ENCODE measurements at places on chromosomes 16 and 17. TPM values are rescaled to one million over a fixed set of nuclear protein-coding genes. Genes with fewer than 3 reads are reported as not detected.

Gene CD7
- 0.43 TPM for polyA plus RNA-seq

Gene SNAI3
- polyA plus RNA-seq: 0.47 TPM

Gene CFAP97D1
- polyA plus RNA-seq: 0.04 TPM

Gene GNG13
- polyA plus RNA-seq: not detected

DNA sequence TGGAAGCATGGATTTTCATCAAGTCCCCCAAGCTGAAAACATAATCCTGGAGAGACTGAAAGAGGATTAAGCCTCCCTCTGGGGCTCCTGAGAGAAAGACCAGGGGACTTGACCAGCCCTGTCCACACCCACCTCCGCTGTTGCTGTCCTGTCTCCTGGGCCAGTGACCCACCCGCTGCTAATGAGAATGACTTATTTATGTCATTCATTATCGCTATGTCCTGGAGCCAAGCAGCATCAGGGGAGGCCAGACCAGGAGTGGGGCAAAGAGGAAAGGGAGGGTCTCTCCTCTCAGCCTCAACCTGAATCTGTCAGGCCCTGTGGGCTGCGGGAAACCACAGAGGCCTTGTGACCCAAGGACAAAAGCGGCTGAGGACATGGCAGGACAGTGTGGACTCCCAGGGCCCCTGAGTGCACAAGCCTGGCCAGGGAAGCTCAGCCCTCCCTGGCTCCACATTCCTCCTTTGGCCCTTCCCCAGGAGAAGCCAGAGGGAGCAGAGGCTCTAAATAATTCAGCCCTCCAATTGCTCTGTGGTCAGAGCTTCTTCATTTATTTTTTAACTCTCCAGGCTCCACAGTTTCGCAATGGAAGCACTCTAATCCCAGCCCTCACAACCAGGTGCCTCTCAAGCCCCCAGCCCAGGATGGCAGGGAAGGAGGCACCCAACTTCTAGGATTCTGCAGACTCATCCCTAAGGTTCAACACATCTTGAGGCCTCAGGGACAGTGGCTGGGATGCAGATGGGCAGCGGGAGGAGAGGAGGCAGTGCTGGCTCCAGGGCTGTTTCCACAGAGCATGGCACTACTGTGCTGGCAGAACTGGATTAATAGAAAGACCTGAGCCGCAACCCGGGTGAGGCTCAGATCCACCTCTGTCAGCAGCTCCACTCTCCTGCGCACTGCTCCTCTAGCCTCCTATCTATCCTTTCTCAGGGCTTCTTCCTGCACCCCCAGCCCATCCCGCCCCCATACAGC lies 19.1 kb downstream of the CUEDC1 start:
- no peak for DNase-seq

- DNase-seq: no peak
These were observed 4.2 kb upstream of the ARHGAP27 start for GRCh38 chr17:45436625-45437464.

DNA sequence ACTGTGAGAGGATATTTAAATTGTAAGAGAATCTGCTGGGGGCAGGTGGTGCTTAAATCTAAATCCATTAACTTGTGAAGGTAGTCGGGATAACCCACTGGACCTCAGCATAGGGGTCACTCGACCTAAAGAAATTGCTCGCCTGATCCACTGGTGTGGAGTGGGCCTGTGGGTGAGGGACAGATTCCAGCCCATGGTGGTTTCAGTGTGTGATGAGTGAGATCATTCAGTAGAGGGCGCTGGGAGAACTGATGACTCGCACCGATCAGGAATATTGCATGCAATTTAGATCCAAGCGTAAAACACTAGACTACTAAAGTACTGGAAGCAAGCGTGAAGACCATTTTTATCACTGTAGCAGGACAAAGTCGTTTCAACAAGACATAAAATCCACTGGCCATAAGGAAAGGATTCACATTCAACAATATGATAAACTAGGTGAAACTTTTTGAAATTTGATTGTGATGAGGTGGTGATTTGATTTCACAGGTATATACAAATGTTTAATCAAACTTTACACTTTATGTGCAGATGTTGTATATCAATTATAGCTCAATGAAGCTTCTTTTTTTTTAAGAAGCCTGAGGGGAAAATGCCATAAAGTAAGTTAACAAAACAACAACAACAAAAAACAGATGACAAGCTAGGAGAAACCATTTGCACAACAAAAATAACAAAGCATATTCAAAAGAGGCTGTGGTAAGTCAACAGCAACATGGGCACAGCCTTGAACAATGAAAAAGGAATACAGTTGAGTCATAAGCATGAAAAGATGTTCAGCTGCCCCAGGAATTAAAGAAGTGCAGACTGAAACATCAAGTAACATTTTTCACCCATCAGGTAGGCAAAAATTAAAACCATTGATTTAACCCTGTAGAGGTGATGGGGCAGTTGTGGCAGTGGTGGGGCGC lies 7.5 kb upstream of the TMEM170A start:
- DNase-seq: no peak

- DNase-seq: no peak
These were observed 17.5 kb downstream of the RHOT1 start for GRCh38 chr17:32159586-32160438.

- no peak for DNase-seq
These were observed 9.6 kb upstream of the EIF1 start for GRCh38 chr17:41678907-41679739.

DNA sequence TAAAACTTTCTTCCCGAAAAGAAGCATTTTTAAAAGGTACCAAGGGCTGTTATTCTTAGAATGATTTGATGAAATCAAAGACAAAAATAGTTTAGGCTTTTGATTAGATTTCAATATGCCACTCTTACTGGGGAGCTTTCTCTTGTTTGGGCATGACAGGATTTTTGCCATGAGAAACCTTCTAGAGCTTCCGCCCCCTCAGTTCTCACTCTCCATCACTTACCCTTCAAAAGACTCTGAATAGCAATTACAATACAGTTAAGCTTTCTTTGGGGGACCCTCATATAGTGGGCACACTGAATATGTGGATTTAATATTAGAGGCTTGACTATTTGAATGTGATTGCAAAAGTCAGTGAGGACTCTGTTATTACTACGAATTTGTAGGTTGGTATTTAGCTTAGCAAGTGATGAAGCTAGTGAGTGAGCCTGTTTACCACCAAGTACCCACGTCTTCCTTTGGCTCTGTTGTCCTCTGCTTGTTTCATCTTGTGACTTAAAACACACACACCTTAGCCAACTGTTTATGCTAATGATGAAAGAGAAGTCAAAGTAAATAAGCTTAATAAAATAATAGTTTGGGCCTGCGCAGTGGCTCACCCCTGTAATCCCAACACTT lies 158.7 kb upstream of the TBX2 start:
- DNase-seq: no peak
